ENCODE measurements at places on chromosomes 5 and 9.

DNA sequence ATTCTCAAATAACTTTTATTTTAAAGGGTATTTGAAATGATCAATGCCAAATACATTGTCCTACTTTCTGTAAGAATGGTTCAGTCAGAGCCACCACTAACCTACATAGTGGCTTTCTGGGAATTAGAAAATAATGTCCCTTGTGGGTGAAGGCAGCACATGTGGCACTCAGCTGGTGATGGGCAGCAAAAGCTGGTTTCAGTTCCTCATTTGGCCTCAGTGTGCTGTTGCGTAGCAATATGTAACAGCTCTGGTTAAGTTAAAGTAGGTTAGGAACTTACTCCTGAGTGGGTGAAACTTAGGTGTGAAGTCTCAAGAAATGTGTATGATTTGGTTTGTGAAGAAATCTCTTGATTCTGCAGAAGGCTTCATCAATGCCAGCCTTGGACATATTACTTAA lies 99.6 kb upstream of the SPEF2 start:
- DNase-seq: no peak

- no peak for DNase-seq
Measured at GRCh38 chr9:77000330-77000729, 19.1 kb upstream of the FOXB2 start.

DNA sequence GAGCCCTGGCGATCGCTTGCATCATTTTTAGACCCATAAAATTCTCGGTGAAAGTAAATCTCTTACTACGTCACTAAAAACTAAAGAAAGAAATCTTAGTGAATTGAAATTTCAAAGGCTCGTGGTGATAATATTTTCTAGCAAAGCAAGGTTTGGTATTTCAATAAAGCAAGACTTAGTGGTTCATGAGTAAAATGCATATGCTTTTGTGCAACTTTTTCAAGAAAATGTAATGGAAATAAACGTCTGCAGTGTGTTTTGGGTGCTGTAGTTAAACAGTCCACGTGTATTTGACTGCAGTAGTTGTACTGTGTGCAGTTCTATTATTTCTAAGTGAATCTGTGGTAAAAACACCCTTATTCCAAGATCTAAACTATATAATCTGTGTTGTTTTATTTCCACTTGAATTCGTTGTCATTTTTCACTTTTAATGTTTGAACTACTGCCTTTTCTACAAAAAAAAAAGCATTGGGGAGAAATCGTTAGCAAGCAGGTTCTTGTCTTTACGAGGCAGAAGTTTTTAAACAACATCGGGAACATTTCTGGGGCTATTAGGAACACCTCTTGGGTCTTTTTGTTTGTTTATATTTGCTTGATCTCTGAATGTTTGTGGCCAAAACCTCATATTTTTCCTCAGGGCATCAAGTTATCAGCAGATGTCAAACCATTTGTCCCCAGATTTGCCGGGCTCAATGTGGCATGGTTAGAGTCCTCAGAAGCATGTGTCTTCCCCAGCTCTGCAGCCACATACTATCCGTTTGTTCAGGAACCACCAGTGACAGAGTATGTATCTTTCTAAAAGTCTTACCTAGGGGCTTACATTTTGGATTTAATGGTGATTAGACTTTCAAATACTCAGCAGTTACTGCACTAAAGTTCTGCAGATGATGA lies 960 bp downstream of the SECISBP2 start:
- DNase-seq: no peak

DNA sequence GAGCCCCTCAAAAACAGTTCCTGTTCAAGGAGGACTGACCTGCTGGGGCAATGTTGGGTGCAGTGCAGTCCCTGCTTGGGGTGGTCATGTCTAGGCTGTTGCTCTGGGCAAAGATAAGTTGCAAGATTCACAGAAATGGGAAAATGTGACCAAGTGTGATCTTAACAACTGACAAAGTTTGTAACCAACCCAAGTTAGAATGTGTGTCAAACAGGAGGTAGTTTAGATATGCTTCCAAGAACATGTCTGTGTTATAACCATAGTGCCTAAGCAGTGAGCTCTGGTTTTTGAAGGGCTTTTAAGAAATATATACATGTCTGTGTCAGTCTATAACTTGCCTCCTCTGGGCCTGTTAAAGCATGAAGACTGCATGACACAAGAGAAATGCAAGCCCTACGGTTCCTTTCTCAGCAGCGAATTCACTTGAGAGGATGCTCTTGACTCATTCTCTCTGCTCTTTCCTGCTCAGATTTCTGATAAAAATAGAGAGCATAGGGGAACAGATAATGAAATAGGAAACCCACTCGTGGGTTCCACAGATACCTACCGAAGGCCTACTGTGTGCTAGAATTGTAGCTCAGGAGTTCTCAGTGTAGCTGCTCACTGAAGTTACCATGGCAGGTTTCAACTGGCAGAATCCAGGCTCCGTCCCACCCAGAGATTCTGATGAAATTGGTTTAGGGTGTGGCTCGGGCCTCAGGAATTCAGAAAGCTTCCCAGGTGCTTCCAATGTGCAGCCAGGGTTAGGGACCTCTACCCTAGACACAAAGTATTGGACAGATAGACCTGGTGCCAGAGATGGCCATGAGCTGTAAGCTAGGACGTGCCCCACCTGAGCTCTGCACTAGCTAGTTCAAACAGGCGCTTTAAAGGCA lies 52.4 kb downstream of the ARHGEF37 start:
- no peak for DNase-seq

DNA sequence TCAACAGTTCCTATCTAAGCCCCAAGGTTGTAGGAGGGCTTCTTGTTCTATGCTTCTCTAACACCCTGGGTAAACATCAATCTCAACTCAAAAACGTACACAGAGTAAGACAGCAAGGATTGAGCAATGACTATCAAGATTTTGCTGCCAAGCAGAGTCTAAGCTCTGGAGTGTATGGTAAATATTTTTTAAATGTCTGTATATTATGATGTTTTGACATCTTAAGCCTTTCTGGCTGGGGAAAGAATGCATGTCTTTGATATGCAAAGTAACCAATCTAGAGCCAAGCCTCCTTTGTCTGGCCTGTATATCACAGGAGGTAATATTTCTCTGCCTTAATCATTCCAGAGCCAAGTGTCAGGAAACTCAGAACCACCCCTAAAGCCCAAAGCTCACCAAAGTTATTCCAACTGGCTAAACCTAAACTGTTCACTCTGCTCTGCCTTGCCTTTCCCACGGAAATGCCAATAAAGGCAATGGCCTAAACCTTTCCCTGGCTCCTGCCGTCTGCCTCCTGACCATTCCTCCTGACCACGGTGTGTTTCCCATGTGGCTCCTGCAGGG lies 45.2 kb downstream of the YIPF5 start:
- no peak for DNase-seq

DNA sequence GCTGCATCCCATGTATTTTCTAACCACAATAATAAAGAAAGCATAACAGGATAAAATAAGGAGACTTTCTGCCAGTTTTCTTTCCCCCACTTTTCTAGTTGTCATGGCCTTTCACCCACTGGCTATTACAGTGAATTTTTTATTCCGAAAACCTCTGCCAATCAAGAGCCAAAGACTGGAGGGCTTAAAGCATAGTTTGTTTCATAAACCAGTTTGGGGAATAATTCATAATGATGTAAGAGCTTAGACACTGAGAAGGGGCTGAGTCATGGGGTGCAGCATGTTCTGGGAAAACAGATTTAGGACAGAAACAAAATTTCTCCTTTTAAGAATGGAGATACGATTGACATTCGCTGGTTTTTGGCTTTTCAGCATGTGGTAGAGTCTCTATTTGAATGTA lies 4.4 kb upstream of the GLIPR2 start:
- DNase-seq: no peak
